M059J (cell line): ENCODE measurements at places on chromosomes 1 and 21.

DNA sequence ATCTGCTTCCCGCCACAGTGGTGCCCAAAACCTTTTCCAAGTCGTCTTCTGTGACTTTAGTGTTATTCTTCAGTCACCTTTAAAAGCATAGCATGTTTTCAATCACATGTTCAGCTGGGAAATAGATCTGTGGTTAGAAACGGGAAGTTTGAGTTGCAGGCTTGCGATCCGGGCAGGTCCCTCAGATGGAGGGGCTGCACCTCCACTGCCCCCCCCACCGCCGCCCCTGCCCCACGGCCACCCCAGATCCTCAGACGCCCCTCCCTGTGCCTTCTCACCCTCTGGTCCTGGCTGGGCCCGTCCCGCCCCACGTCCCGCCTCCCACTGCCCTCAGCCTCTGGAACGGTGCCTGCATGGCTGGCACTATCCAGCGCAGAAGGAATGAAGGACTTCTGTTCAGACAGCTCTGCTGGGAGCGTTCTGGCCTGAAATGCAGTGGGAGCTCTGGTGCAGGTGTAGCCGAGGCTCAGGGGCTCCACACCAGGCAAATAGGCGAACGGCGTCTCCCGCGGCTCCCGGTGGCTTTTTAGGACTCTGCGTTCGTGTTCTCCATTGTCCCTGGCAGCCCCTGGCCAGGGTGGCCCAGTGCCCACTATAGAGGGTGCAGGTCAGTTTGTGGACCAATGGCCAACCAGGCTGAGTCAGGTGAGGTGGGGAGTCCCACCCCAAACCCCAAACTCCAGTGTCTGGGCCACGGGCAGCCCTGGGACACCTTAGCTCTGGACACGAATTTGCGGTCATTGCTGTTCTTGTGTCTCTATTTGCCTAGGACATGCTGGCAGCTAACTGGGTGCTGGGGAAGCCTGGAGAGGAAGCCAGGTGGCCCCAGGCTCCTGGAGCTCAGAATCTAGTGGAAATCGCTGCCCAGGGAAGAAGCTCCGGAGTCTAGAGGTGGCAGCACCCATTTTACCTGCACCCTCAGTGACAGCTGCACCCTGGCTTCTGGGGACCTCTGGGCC is 67.1 kb downstream of the FAAP20 start:
- no peak for DNase-seq

DNA sequence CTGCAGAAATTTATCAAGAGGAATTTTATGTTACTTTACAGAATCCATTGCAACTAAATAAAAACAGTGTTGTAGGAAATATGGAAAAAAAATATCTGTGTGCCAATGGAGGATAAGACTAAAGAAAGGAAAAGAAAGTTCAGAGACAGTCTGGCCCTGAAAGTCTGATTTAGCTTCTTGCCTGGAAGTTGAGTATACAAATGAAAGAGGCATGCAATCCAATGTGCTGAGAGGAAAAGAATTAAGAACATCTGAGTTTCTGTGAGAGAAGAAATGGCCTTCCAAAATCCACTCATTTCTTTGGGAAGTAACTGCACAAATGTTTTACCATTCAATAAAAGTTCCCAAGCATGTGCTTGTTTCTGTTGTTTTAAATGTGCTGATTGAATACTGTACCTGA is 65.1 kb downstream of the LHX9 start:
- no peak for DNase-seq

GRCh38 chr1:114169509-114169908 is 15.8 kb upstream of the SYT6 start:
- no peak for DNase-seq

DNA sequence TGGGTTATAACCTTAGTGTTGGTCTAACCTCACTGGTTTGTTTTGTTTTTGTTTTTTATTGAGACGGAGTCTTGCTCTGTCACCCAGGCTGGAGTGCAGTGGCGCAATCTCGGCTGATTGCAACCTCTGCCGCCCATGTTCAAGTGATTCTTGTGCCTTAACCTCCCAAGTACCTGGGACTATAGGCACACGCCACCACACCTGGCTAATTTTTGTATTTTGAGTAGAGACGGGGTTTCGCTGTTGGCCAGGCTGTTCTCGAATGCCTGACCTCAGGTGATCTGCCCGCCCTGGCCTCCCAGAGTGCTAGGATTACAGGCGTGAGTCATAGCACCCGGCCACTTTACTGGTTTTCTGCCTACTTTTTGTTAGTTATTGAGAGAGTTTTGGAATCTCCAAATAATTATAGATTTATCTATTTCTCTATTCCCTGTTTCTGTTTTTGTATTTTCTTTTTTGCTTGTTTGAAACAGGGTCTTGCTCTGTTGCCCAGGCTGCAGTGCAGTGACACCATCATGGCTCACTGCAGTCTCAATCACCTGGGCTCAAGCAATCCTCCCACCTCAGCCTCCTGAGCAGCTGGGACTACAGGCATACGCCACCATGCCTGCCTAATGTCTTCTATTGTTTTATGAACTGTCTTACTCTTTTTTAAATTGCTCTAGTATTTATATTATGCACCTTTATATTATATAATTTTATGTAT is 21.4 kb downstream of the SMG7 start:
- DNase-seq = peak; percentile 73

GRCh38 chr1:31904339-31905092 is 33.7 kb downstream of the PTP4A2 start:
- DNase-seq = peak; percentile 40

DNA sequence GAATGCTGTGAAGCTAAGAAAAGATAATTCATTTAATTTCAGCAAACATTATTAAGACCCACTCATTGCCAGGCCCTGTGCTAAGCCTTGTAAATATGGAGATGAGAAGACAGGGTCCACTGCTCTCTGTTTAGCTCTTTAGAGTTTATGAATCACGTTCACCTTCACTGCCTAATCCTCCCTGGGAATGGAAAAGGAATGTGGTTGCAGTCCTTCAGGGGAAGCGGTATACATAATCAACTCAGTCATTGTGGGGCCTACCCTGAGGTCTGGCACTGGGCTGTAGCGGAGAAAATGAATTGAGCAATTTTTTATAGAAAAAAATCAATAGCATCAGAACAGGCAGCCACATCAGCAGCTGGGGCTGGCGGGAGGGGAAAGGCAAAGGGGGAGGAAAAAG is 412.1 kb upstream of the NFIA start:
- DNase-seq = no peak

DNA sequence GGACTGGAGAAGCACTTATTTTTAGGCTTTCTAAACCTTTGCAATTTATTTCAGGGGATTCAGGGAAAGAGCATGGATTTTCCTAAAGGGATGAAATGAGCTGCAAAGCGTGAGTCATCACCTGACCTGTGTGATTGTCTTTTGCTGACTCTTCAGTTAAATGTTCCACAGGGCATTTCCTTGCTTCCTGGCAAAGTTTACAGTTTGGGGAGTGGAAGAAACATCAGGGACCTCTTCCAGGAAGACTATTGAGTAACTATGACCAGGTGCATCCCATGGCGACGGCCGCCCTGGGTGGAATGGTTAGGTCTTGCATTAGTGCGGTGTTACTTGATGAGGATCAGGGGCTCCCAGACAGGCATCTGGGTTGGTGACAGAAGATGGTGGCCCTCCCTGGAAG is 79.5 kb upstream of the SIPA1L2 start:
- peak; percentile 81 for DNase-seq

- DNase-seq = peak; percentile 53
These were observed 6.6 kb upstream of the THRAP3 start for GRCh38 chr1:36217670-36218069.

DNA sequence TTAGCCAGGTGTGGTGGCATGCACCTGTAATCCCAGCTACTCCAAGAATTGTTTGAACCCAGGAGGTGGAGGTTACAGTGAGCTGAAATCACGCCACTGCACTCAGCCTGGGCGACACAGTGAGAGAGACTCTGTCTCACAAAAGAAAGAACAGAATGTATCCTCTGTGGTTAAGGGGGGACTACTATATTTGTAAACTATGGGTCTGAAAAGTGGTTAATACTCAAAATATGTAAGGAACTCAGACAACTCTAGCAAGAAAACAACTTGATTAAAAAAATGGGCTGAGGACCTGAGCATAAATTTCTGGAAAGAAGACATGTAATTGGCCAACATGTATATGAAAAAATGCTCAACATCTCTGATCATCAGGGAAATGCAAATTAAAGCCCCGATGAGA is 11.2 kb downstream of the FNBP1L start:
- DNase-seq = no peak

- DNase-seq = no peak
These were observed 375.7 kb downstream of the ST6GALNAC3 start for GRCh38 chr1:76450229-76450628.

GRCh38 chr1:32464191-32464715 is 619 bp upstream of the ZBTB8B start:
- DNase-seq = peak; percentile 36

- peak; percentile 89 for DNase-seq
These were observed 13.6 kb downstream of the DDAH1 start for GRCh38 chr1:85451236-85451830.

DNA sequence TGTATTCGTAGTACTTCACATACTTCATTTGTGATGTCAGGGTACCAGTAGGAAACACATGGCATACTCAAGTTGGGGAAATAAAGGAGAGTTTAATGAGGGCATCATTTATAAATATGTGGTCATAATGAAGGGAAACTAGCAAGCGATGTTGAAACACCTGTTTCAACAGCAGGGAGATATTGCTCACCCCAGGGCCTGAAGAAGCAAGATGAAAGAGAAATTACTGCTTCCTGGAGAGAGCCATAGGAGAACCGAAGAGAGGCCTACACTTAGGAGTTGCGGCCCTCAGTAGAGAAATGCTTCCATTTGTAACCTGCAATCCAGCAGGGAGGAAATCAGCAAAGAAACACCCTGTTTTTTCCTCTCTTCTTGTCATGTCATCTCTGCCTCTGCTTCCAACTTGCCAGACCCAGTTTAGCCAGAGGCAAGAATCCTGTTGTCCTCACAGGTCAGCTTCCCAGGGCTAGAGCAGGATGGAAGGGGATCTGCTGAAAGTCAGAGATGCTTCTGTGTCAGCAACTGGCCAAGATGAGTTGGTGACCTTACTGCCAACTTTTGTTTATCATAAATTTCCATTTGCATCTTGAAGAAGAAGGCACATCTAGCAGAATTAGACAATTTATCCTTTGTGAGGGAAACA is 67.6 kb upstream of the TSPAN2 start:
- DNase-seq = no peak

DNA sequence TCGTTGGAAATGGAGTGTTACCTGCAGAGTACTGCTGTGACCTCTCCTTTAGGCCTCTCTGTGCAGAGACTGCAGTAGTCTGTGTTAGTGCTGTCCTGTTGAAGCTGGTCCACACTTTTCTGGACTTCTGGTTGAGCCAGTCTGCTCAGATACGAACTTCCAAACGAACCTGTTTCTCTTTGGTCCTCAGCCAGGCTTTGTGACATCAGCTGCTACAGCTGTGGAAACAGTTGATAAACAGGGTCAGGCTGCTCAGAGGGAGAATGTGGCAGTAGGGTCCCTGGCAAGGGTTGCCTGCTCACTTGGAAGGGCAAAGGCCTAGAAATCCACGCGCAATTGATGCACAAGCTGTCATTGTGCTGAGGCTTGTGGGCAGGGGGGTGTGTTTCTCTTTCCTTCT is 98.8 kb downstream of the NOS1AP start:
- no peak for DNase-seq

GRCh38 chr1:82386365-82387011 is 585.8 kb downstream of the ADGRL2 start:
- DNase-seq = no peak

- peak; percentile 33 for DNase-seq
These were observed 10.7 kb upstream of the PTBP2 start for GRCh38 chr1:96710708-96711477.

GRCh38 chr21:37912616-37913015 is 3.6 kb downstream of the KCNJ6 start:
- peak; percentile 39 for DNase-seq

DNA sequence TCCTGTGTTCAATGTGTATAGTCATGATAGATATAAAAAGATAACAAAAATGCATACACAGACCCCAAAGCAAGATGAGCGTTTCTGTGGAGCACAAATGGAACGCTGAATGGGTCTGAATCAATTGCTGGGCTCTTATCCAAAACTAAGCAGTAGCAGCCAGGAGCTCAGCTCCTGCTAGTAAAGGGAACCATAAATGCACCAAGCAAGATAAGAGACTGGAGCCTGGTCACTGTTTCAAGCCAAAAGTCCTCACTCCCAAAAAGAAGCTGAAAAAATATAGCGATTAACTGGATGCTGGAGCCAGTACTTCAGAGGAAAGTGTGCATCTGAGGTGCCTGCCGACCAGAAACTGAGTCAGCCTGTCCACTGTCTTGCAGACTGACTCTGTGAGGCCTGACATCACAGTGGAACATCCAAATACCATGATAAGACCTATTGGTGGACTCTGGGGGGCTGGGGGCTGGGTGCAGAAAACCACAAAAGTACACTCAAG is 68.9 kb downstream of the LRRC8C start:
- no peak for DNase-seq

- peak; percentile 96 for DNase-seq
These were observed 22.2 kb downstream of the SLC25A33 start for GRCh38 chr1:9561429-9561828.

DNA sequence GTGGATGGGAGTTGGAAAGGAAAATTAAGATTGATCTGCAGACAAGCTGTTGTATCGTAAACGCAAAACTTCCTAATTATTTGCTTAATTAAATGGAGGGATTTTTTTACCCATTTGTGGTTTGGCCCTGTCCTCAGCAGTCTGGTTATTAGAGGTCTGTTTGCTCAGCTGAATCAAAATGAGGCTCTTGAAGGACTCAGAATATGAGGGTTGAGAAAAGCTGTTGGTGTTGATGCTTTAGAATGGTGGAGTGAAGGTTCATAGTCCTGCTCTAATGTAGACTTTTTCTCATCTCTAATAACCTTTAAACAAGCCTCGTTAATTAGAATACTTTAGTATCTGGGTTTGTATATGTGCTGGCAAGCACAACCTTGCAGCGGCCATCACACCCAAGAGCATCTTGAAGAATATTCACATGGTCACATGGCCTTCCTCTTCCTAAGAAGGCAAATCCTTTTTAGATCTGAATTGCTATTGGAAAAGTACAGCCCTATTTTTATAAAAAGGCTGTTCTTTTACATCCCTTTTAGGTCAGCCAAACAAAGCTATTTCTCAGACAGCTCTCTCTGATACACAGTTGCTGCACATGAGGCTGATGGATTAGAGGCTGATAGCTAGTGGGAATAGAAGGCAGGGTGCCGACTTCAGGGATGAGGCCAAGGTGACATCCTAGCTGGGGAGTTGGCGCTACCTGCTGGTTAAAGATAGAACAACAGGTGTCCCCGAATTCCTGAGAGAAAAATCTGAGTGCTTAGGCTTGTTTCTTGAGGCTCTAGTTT is 53.8 kb downstream of the MACF1 start:
- peak; percentile 72 for DNase-seq

GRCh38 chr21:15249285-15249993 is 184.6 kb upstream of the NRIP1 start:
- DNase-seq = no peak

- peak; percentile 55 for DNase-seq
These were observed 5.3 kb upstream of the AMIGO1 start for GRCh38 chr1:109514846-109515245.

DNA sequence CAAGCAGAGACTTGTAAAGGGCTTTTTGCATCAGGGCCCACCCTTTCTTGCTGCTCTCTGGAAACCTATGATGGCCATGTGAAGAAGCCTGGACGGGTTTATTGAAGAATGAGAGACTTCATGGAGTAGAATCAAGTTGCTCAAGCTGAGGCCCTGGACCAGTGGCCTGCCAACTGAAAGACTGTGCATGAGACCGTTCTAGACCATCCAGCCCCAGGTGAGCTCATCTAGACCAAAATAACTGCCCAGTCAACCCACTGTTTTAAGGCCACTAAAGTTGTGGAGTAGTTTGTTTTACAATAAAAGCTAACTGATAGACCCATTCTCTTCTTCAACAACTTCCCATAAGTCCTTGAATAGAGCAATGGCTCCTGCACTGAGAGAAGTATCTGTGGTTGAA is 11.8 kb upstream of the ENAH start:
- DNase-seq = no peak

GRCh38 chr1:156497078-156497742 is 3.4 kb downstream of the MEF2D start:
- no peak for DNase-seq
